ENCODE measurements at places on chromosomes 12 and 14.

DNA sequence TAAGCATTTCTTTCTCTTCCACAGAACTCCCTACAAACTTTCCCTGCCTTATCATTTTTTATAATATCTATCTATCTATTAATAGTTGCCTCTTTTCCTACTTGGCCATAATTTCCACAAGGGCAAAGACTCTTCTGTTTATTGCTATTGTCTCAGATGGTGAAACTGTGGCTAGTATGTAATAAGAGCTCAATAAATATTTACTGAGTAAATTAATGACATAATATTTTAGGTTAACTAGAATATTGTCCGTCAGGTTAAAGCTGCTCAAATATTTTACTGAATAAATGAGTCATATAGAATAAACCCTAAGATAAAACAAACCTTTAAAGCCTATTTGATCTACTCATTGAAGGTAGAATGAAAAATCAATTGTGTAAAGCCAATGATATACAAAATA, 240.5 kb downstream of the PPFIA2 start:
- no peak for DNase-seq

DNA sequence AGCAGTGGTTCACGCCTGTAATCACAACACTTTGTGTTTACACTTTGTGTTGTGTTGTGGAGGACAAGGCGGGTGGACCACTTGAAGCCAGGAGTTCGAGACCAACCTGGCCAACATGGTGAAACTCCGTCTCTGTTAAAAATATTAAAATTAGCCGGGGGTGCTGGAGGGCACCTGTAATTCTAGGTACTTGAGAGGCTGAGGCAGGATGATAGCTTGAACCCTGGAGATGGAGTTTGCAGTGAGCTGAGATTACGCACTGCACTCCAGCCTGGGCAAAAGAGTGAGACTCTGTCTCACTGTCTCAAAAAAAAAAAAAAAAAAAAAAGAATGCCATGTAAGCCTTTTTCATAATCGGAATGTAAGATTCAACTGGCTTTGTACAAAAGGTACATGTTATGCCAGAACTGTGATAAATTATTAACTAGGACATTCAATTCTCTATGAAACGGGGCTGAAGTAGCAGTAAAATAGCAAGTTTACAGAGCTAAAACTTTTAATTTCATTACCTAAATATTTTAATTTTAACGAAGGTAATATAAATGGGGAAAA, 13.9 kb upstream of the PITPNM2 start:
- no peak for DNase-seq

- DNase-seq, result no peak
These were observed 12.7 kb upstream of the FLRT2 start for GRCh38 chr14:85517114-85517688.

DNA sequence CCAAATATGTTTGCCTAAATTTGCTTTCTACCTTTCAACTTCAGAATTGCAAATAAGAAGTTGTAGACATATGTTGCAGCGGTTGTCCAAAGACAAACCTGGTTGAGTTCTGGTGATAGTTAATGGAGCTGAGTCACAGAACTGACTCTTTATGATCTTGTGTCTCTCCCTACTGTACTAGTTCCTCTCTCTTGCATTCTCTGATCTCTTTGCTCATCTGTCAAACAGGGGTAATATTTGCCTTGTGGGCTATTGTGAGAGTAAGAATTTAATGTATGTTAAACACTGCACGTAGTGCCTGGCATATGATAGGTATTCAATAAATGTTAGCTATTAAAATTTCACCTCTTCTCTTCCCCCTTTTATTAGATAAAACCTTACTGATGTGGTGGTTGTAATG, 283.5 kb upstream of the RGS6 start:
- no peak for DNase-seq

DNA sequence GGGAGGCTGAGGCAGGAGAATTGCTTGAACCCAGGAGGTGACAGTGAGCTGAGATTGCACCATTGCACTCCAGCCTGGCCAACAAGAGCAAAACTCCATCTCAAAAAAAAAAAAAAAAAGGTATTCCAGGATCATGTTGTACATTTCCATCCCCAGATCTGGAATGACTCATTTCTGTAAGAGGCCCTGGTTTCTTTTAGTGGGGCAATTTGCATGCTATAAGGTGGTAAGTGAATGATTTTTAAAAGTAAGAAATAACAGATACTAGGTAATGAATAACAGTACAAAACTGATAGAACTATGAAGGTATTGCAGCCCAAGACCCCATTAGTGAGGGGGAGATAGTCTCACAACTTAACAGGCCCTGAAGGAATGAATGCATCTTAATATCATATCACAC, 17.7 kb upstream of the ADCK1 start:
- DNase-seq, result no peak
